ENCODE measurements at places on chromosomes 3 and 15.

DNA sequence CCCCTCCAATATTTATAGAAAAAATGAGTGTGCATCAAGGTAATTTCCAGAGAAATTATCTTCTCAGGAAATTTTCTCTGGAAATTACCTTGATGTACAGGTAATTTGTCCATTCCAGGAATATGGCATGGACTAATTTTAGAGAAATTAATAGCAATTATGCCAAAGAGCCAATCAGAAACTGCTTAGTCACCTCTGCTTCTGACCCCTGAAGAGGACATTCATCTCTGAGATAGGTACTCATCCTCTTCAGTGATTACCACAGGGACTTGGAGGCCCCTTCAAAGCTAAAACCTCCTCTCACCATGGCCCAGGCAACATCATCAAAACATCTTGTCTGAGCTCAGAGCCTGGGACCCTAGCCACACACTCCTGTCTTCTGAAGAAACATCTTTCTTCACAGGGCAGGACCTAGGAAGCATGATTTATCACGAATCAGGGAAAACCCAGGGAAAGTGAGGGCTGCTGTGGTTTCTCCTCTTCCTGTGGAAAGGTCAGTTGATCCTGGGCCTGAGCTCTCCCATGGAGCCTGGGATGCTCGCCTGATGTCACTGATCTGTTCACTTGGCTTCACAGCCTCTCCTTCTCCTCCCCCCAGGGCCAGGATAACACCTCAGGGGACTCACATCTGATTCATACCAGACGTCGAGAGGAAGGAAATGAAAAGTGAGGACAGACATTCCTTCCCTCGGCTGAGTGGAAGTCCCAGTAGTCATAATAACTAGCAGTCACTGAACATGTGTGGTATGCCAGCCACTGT lies 210.5 kb downstream of the DTWD1 start:
- no peaks in the 10 kb centered on the region for H3K4me1 ChIP-seq
- no peak overlapping the region for H3K4me3 ChIP-seq
- no peaks in the 10 kb centered on the region for H3K36me3 ChIP-seq
- no peak overlapping the region for H3K27ac ChIP-seq
- no peak for DNase-seq

DNA sequence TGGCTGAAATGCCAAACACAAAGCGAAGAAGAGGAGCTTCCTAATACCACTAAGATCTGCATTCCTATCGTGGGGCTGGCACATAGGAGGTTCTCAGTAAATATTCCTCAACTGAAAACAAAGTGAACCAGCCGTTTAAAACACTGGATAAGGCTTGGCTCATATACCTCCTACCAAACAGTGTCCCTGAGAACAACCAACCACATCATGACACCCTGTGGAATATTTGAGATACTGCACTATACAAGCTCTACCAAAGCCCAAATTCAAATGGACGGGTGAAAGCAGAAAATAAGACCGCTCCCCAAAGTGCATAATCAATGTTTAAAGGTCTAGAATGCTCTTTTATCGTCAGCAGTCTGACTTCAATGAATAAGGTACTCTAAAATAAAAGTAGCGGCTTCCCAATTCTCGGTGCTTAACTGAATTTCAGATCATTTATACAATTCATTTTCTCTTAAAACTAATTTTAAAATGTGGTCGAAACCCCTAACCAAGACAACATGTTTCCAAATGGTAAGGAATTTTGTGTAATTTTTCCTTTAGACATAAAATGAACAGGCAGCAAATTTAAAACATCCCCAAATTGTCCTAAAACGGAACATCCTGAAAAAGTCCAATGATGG lies 425.8 kb downstream of the ERC2 start:
- H3K27me3 ChIP-seq, result no peaks in the 10 kb centered on the region
- H3K27ac ChIP-seq, result no peak overlapping the region
- H3K36me3 ChIP-seq, result no peaks in the 10 kb centered on the region
- DNase-seq, result no peak
- H3K4me3 ChIP-seq, result no peak overlapping the region

GRCh38 chr3:16236856-16237393 lies 27.8 kb downstream of the DPH3 start:
- H3K4me1 ChIP-seq, result peaks cover 3% of the 10 kb centered on the region
- DNase-seq, result no peak
- H3K36me3 ChIP-seq, result no peaks in the 10 kb centered on the region
- no peak overlapping the region for H3K27ac ChIP-seq
- H3K27me3 ChIP-seq, result peaks cover 2% of the 10 kb centered on the region

DNA sequence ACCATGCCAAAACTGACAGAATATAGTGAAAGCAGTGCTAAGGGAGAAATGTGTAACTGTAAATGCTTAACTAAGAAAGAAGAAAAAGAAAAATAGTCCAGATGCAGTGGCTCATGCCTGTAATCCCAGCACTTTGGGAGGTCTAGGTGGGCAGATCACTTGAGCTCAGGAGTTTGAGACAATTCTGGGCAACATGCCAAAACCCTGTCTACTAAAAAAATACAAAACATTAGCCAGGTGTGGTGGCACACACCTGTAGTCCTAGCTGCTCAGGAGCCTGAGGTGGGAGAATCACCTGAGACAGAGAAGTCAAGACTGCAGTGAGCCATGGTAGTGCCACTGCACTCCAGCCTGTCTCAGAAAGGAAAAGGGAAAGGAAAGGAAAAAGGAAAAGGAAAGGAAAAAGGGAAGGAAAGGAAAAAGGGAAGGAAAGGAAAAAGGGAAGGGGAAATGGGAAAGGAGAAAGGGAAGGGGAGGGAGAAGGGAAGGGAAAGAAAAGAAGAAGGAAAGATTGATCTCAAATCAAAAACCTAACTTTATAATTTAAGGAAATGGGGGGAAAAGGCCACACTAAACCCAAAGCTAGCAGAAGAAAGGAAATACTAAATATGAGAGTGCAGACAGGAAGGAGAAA lies 20.3 kb downstream of the C3orf33 start:
- no peak overlapping the region for H3K27ac ChIP-seq
- H3K36me3 ChIP-seq, result peaks cover 6% of the 10 kb centered on the region
- no peaks in the 10 kb centered on the region for H3K27me3 ChIP-seq

- no peak for DNase-seq
- no peak overlapping the region for H3K27ac ChIP-seq
- no peaks in the 10 kb centered on the region for H3K4me1 ChIP-seq
- H3K27me3 ChIP-seq, result no peaks in the 10 kb centered on the region
- H3K4me3 ChIP-seq, result no peak overlapping the region
Observed at GRCh38 chr3:14502472-14502871, 37.7 kb downstream of the GRIP2 start.

DNA sequence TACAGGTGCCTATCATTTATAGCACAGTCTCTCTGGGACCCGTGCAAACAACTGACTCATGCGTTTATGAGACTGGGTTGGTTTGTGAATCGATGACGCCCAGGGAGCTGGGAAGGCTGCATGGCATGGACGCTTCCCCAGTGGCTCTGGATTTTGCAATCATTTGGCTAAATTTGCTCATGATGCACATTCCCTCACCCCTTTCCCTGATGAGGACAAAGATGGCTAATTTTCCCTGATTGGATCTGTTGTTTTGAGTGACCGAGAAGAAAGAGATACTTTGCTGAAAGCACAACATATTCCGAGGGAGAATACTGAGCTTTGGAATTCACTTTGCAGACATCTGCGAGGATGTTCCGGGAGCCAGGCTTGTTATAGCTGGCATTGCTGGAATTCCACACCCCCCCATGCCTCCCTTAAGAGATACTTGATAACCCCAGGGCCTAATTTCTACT lies 51.1 kb downstream of the CGNL1 start:
- no peaks in the 10 kb centered on the region for H3K4me1 ChIP-seq
- H3K36me3 ChIP-seq, result no peaks in the 10 kb centered on the region
- H3K4me3 ChIP-seq, result no peak overlapping the region
- peaks cover 9% of the 10 kb centered on the region for H3K27me3 ChIP-seq

DNA sequence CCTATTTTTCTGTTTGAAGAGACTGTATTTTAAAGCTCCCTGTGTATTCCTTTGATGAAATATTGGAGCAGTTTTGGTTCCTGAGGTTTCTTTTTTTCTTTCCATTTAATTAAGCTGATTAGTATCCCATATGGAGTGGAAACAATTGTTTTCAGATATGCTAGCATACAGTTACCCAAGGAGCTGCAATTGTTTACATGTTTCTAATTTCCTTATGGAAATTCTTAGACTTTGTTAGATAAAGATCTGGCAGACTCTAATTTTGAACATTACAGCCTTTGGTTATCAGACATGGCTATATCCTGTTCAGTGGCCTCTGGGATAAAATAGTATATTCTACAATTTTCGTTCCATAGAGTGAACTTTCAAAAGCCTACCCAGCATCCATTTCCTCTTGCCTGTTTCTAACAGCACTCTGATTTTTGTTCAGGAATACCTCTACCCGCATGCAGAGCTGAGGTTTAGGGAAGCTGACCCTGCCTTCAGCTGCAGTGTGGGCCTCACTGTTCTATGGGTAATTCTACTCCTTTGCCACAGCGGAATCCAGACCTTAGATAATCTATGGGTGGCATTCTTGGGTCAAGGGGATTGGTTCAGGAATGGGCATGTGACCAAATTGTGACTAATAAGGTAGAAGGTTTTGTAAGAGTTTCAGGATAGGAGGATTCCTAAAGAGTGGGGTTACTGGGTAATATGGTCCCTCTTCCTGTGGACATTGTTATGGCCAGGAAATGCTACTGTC lies 161.1 kb upstream of the ANKRD28 start:
- no peaks in the 10 kb centered on the region for H3K36me3 ChIP-seq
- no peak for DNase-seq
- H3K27ac ChIP-seq, result no peak overlapping the region
- H3K4me1 ChIP-seq, result no peaks in the 10 kb centered on the region

- H3K4me3 ChIP-seq, result no peak overlapping the region
- peaks cover 8% of the 10 kb centered on the region for H3K27me3 ChIP-seq
- no peaks in the 10 kb centered on the region for H3K4me1 ChIP-seq
- DNase-seq, result no peak
- H3K36me3 ChIP-seq, result no peaks in the 10 kb centered on the region
Observed at GRCh38 chr15:48307586-48307985, 23.6 kb upstream of the DUT start.

GRCh38 chr15:47756872-47757271 lies 39.6 kb downstream of the SEMA6D start:
- no peak for DNase-seq
- H3K4me1 ChIP-seq, result no peaks in the 10 kb centered on the region
- H3K27ac ChIP-seq, result no peak overlapping the region
- H3K36me3 ChIP-seq, result no peaks in the 10 kb centered on the region

DNA sequence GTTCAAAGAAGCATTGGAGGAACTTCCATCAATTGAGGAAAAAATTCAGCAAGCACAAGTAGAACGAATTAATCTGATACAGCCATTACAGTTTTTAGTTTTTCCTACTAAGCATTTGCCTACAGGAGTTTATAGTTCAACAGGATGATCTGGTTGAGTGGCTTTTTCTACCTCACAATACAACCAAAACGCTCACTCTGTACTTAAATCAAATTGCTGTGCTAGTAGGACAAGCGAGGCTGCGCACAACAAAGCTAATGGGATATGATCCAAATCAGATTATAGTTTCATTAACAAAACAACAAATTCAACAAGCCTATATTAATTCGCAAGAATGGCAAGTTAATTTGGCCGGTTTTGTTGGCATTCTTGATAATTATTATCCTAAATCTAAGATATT lies 44.2 kb downstream of the ETFA start:
- no peak for DNase-seq
- peaks cover 79% of the 10 kb centered on the region for H3K36me3 ChIP-seq
- H3K4me1 ChIP-seq, result no peaks in the 10 kb centered on the region
- H3K27me3 ChIP-seq, result no peaks in the 10 kb centered on the region
- no peak overlapping the region for H3K4me3 ChIP-seq

DNA sequence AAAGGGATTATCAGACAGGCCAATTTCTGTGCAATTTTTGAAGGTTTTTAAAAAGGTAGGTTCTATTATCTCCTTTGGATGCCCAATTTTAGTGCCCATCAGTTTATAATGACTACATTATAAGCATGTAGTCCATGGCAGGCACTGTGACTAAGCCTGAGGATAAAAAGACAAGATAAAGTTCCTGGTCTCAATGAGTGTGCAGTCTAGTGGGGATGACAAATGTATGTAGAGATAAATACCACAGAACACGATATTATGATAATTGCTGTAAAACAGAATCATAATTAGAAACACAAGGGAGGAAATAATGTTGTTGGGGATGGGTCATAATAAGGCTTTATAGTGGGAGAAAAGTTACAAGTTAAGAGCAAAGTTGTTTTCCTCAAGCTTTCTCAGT lies 163.1 kb downstream of the ZNF385D start:
- H3K4me3 ChIP-seq, result no peak overlapping the region
- no peak overlapping the region for H3K27ac ChIP-seq
- no peaks in the 10 kb centered on the region for H3K27me3 ChIP-seq
- DNase-seq, result no peak
- no peaks in the 10 kb centered on the region for H3K36me3 ChIP-seq

DNA sequence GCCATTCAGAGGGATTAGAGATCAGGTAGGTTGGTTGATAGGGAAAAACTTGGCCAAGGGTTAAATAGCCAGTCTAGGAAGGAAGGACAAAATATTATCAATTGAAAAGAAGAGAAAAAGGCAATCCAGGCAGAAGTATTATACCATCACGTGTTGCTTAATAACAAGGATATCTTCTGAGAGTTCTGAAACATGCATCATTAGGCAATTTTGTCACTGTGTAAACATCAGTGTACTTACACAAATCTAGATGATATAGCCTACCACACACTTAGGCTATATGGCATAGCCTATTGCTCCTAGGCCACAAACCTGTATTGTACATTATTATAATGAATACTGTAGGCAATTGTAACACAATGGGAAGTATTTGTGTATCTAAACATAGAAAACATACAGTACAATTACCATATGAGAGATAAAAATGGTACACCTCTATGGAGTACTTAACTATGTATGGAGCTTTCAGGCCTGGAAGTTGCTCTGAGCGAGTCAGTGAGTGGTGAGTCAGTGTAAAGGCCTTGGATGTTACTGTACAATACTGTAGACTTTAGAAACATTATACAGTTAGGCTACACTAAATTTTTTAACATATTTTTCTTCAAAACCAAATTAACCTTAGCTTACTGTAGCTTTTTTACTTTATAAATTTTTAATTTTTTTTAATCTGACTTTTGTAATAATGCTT lies 2.7 kb downstream of the TEX55 start:
- H3K27me3 ChIP-seq, result no peaks in the 10 kb centered on the region
- H3K27ac ChIP-seq, result no peak overlapping the region
- no peaks in the 10 kb centered on the region for H3K36me3 ChIP-seq
- H3K4me3 ChIP-seq, result no peak overlapping the region

DNA sequence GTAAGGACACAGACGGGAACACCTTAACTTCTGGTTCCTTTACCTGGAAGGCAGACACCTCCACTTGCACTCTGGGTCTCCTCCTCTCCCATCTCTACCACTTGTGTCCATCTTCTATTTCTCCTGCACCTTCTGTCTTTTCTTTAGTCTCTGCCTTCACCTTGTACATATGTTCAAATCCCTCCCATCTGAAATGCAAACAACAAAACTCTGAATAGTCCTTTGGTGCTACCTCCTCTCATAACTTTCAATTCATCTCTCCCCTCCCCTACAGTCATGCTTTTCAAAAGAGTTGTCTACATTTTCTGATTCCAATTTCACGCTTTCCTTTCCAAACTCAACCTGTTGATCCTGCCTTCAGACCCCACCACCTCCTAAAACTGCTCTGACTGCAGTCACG lies 5.3 kb upstream of the CRABP1 start:
- no peak overlapping the region for H3K27ac ChIP-seq
- H3K4me3 ChIP-seq, result no peak overlapping the region
- H3K27me3 ChIP-seq, result peaks cover 20% of the 10 kb centered on the region
- DNase-seq, result no peak
- no peaks in the 10 kb centered on the region for H3K36me3 ChIP-seq
